ENCODE measurements at places on chromosomes 13 and 19.

DNA sequence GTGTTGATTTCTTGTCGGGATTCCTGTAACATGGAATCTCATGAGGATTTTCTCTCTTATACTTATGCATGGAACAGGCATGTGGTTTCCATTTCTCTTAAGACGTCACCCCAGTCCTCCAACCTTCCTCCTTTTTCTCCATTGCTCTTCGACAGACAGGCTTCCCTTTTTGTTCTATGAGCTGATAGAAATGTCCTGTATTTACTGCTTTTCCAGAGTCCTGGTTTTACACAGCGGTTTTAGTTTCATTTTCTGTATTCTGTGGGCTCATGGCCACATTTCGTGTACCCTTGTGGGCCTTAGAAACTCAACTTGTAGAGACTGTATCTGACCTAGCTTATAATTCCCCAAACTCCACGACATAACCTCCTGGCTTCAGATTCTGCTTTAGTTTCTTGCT is 113.1 kb downstream of the PAN3 start:
- no peak for DNase-seq

DNA sequence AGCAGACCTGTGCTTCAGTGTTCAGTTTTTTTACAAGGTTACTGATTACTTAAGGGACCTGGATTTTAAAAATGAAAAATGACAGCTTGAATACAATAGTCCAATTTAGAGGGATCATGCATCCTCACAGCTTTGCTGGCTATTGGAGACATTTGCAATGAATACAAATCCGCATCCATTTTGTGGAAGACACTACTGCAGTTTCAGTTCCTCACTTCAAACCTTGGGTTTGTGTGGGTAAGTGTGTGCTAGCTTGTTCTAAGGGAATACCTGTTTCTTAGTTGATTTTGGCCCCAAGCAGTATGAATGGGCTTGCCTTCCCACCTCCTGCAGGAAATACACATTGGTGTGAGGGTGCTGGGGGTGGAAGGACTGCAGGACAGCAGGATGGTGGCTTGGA is 222.4 kb downstream of the OLFM4 start:
- no peak for DNase-seq

DNA sequence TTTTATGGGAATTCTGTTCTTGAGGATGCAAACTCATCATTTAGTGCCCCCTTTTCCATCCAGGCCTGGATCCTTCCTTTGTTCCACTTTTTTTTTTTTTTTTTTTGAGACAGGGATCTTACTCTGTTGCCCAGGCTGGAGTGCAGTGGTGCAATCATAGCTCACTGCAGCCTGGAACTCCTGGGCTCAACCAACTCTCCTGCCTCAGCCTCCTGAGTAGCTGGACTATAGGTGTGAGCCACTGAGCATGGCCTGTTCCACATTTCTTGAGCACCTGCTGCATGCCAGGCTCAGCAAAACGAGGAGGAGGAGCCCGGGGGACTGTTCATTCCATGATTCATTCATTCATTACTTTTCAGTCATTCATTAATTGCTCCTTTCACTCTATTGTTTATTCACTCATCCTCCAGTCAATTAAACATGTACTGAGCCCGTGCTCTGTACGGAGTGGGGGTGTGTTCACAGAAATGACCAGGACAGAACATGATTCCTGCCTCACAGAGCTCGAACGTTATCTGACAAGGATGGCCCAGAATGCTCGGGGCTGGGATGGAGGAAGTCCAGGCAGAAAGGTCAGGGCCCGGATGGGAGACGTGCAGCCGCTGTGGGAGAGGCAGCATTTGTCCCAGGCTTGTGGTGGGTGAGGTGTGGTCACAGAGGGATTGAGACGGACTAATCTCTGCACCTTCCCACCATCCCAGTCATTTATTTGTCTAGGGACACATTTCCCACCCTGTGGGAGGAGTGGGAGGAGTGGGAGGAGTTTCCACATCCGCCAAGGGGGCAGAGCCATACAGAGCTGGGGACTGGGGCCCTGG is 51.2 kb upstream of the SHKBP1 start:
- DNase-seq = no peak

GRCh38 chr19:18426416-18426767 is 7.2 kb downstream of the SSBP4 start:
- no peak for DNase-seq

GRCh38 chr13:43516401-43516833 is 270.4 kb downstream of the ENOX1 start:
- DNase-seq = no peak

GRCh38 chr13:112053167-112053743 is 13.7 kb upstream of the SOX1 start:
- DNase-seq = no peak

GRCh38 chr13:22839603-22840530 is 340.9 kb upstream of the SGCG start:
- no peak for DNase-seq

- DNase-seq = no peak
These were observed 97.3 kb downstream of the SERP2 start for GRCh38 chr13:44470638-44471562.

DNA sequence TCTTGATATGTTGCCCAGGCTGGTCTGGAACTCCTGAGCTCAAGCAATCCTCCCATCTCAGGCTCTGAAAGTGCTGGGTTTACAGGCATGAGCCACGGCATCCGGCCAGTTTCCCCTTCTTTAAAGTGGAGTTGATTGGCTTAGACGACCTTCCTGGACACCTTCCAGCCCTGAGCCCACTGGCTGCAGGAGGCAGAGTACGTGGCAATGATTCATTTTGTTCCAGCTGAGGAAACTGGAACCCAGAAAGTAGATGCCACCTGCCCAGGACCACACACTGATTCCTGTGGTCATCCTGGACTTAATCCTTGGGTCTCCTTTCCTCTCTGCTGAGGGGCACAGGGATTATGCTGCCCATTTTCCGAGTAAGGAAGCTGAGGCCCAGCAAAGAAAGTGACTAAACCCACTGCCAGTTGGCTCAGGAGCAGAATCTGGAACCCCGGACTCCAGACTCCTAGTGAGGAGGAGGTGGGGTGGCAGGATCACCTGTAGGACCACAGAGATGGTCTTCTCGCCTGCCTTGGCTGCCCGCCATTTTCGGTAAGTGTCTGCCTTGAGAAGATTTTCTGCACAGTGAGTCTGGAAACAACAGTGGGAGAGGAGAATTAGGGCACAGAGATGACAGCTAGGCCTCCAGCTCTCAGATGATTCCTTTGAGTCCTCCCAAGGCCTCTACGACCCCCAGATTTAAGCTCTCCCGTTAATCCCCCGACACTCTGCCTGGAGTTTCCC is 737 bp downstream of the XRCC1 start:
- no peak for DNase-seq

- DNase-seq = no peak
These were observed 27.4 kb upstream of the ZNF83 start for GRCh38 chr19:52665529-52665928.

DNA sequence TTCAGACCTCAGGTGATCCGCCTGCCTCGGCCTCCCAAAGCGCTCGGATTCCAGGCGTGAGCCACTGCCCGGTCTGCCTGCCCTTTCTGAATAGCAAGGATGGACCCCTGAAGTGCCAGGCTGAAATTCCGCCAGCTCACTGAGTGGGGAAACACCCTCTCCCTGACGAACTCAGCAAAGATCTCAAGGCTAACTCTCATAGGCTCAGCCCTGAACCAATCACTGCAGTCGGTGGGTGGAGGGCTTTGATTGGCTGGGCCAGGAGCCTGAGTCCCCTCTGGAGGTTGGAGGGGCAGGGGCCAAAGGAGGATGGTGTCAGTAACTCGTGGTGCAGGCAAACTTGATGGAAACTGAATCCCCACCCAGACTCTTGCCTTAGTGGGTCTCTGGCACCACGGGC is 11.2 kb upstream of the COMP start:
- peak; percentile 11 for DNase-seq

- no peak for DNase-seq
These were observed 556.7 kb downstream of the PCDH9 start for GRCh38 chr13:66673401-66673800.

DNA sequence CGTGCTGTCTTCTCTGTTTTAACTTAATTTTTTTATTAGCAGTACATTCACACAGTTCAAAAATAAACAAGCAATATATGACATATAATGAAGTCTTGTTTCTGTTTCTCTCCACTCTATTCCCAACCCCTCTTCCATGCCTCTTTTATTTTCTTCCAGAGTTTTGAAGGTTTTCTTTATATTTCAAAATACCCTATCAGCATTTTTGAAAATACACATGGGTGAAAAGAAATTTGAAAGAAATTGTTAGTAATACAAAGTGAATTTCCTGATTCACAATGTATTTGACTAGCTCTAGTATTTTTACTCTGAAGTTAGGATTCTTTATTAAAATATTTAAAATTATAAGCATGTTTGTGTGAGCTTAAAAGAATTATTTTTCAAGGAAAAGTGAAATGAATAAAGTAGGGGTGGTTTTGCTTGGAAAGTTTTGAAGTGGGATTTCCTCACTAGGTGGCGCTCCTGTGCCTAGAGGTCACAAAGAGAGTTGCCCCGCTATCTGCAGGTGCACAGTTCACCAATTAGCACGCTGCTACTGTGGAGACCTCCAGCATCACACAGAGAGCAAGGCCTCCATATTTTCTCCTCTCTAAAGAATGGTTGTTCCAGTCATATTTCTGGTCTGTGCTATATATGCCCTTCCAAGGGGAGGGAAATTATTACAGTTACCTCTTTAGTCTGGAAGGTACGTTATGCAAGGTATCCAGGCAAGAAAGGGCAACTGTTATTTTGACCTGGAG is 37.6 kb downstream of the SOX21 start:
- peak; percentile 50 for DNase-seq

GRCh38 chr19:52938761-52939160 is 15.5 kb upstream of the ZNF888 start:
- no peak for DNase-seq

GRCh38 chr19:41352609-41353465 is 885 bp downstream of the TGFB1 start:
- DNase-seq = peak; percentile 88

GRCh38 chr19:10694706-10695307 is 6.4 kb upstream of the QTRT1 start:
- DNase-seq = no peak

GRCh38 chr19:47226426-47227351 is 4.3 kb downstream of the BBC3 start:
- peak; percentile 82 for DNase-seq

- DNase-seq = no peak
These were observed 27.3 kb upstream of the EDDM13 start for GRCh38 chr19:56245121-56245740.

DNA sequence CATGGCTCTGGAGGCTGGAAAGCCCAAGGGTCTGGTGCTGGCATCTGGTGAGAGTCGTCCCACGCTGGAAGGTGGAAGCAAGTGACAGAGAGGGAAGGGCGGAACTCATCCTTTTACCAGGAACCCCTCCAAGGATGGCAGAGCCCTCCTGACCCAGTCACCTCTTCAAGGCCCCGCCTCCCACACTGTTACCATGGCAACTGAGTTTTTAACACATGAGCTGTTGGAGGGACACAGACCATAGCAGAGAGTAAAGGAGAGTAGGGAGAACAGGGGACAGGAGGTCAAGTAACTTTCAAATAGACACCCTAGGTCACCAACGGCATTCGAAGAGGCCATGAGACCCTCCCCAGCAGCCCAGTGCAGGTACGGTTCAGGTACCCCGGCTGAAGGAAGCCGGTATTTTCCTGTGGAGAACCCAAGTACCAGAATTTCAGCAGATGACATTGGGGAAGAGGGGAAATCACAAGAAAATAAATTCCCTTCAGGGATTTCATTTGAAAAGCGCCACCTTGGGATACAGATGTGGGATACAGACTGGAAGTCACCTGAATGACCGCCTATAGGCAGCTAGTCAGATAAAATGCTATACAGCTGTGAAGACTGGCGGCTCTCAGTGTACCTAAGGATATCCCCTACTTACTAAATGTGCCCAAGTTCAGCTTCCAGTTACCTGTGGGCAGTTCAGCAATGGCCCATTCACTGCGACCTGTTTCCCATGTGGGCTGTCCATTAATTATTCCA is 8.0 kb downstream of the IL17D start:
- DNase-seq = peak; percentile 10

- DNase-seq = no peak
These were observed 7.1 kb upstream of the ICAM3 start for GRCh38 chr19:10346509-10346908.

- no peak for DNase-seq
These were observed 235.2 kb downstream of the KCNRG start for GRCh38 chr13:50250401-50250800.

DNA sequence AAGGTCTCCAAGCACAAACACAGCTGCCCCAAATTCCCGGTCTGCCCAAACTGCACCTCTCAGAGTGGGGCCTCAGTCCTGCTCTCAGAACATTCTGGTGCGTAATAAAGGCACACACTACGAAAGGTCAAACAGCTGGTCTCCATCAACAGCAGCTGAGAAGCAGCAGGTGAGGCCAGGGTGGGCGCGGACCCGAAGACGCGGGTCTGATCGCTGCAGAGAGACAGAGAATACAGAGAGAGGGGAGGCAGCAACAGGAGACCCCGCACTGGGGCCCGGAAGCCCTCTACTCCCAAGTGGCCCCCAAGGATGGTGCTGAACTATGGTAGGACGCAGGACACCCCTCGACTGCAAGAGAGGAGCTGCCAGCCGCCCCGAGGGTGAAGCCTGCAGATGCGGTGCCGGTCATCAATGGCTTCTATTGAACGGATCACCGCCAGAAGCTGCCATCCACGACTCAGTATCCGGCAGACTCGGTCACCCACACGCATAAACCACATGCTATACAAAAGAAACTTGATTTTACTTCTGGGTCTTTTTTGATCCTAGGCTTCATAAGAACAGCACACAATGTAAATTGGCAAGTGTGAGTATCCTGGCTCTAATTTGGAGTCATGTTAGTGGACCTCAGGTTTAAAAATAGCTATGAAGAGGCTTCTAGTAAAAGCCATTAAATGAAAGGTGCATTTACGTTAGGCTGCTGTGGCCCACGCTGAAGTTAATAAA is 33.4 kb downstream of the STK24 start:
- DNase-seq = no peak

GRCh38 chr13:102567857-102568256 is 28.9 kb upstream of the TPP2 start:
- DNase-seq = no peak

DNA sequence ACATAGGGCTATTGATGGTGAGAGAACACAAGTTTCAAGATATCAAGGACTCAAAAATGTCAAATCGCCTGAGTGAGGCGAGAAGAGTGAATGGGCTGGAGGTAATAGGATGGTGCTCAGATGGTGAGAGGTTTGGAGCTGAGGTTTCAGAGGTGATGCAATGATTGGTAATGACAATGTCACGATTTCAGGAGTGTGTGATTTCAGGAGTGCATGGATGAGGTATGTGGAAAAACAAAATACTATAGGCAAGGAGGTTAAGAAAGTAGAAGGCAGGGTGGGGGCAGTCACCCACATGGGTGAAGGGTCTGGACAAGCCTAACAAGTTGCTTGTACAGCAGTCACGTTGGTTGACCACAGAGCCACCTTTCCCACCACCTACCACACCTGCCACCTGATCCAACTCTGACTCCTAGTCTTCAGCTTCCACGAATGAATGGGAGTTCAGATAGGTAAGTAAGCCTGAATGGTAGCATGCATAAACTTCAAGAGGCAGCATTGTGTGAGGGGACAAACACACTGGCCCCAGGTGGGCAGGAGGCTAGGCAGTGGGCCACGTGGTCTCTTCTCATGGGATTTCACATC is 71.5 kb downstream of the RUBCNL start:
- no peak for DNase-seq
